ENCODE measurements at places on chromosomes 6 and 20.

DNA sequence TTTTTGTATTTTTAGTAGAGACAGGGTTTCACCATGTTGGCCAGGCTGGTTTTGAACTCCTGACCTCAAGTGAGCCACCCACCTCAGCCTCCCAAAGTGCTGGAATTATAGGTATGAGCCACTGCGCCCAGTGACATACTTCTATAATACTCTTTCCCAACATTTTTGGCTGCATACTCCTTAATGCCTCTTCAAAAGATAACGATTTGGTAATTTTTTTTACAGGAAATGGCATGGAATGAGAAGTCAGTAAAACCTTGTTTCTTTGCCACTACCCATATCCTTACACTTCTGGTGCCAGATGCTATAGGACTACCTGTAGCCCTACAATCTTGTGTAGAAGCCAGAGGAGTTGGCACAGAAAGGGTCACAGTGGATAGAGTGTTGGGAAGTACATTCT lies 41.4 kb upstream of the SGK1 start:
- DNase-seq, result no peak

- no peak for DNase-seq
Measured at GRCh38 chr6:3956054-3956453, 106.9 kb downstream of the FAM50B start.

DNA sequence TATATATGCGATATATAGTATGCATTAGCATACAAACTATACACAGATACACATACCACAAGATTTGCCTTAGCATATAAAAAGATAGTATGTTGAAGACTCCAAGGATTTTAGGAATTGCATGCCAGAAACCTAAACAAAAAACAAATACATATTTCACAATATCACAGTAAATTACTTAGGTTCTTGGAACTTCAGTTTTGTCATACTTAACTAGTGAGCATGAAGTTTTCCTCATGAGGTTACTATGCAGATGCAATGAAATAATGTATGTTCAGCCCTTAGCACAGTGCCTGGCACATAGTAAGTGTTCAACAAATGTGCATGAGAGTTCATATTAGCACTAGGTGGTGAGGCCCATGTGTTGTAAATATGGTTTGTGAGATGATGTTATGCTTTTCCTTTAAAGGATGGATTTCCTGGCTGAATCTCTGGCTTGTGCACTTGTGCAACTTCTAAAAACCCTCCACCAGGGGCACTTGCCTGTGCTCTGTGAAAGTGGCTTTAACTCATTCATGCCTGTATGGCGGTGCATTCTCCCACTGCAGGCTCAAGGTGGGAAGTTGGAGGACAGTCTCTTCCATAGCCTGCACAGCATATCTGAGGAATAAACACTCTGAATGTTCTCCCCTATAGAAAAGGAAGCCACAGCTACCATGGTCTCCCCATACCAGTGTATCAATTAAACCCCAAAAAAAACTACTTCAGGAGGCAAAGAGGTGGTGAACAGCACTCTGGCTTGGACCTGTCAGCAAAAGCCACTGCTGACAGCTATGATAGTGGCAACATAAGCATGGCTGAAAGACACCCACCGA lies 624.1 kb upstream of the CDH4 start:
- DNase-seq, result peak; percentile 1

DNA sequence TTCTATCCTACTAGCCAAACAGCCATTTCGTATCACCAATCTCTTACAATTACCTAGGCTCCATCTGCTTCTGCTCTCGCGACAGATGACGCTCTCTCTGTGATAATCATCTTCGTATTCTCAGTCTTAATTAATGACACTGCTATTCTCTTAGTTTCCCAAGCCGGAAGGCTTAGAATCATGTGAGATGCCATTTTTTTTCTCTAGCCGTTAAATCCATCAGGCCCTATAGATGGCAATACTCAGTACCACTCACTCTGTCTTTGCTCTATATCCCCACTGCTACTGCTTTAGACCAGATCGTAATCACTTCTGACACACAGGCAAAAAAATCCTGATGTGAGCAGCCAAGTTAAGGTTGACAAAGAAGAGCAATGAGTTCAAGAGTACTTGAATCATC lies 2.1 kb upstream of the THEMIS start:
- DNase-seq, result no peak

- DNase-seq, result no peak
Measured at GRCh38 chr6:52725535-52726192, 37.6 kb downstream of the GSTA2 start.

DNA sequence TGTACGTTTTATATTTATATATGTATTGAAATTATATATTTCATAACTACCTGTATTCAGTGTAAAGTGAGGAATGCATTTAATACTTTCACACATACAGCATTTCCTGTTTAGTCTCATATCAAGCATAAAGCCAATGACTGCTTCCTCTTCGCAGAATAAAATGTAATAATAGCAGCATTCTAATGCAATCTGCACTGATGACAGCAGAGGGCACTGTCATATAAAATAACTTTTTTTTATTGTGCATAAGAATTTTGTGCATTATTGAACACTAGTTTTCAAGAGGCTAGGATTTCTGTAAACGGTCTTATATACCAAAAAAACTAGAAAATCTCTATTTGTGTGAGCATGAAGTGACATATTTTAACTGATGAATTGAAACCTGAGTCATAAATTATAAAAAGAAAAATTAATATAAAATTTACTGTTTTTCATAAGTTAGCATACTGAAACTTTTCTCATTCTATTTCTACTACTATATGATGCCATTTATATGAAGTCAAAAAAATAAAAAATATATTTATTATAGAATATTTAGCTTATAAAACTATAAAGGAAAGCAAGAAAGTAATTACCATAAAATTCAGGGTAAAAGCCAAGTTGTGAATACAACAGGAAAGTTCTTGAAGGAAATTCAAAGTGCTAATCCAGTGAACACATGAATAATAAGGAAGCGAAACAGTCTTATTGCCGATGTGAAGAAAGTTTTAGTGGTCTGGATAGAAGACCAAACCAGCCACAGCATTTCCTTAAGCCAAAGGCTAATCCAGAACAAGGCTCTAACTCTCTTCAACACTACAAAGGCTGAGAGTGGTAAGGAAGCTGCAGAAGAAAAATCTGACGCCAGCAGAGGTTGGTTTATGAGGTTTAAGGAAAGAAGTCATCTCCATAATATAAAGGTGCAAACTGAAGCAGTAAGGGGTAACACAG lies 36.3 kb downstream of the RNF146 start:
- DNase-seq, result peak; percentile 85

DNA sequence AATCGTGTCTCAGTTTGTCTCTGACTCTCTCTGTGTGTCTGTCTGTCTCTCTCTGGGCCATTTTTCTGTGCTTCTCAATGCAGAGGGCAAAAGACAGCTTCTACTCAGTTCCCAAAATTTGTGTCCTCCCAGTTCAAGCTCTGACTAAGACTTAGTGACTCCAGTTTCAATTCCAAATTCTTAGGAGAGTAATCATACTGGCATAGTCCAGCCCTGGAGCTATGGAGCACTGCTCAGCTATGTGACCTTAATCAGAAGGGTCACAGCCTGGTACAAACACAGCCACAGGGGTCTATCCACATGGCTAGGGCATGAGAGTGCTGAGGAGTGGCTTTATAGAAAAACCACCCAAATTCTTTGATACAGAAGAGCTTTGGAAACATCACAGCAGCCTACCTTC lies 91.9 kb downstream of the FOXF2 start:
- DNase-seq, result no peak

DNA sequence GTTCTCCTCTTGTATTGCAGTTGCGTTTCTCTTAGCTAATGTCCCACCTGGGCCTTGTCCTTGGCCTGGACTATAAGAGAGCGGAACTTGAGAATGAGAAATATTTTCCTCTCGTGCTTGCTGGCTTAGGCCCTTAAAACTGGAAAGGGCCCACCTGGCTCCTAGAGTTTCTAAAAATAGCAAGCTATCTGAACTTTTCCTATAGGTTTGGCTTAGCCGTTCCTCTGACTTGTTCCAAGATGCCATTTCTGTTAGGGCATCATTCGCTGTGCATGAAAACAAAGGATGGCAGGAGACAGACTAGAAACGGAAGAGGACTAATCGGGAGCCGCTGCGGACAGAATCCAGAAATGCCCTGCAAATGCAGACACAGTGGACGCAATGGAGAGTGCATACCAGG lies 4.5 kb downstream of the RIPOR3 start:
- no peak for DNase-seq

DNA sequence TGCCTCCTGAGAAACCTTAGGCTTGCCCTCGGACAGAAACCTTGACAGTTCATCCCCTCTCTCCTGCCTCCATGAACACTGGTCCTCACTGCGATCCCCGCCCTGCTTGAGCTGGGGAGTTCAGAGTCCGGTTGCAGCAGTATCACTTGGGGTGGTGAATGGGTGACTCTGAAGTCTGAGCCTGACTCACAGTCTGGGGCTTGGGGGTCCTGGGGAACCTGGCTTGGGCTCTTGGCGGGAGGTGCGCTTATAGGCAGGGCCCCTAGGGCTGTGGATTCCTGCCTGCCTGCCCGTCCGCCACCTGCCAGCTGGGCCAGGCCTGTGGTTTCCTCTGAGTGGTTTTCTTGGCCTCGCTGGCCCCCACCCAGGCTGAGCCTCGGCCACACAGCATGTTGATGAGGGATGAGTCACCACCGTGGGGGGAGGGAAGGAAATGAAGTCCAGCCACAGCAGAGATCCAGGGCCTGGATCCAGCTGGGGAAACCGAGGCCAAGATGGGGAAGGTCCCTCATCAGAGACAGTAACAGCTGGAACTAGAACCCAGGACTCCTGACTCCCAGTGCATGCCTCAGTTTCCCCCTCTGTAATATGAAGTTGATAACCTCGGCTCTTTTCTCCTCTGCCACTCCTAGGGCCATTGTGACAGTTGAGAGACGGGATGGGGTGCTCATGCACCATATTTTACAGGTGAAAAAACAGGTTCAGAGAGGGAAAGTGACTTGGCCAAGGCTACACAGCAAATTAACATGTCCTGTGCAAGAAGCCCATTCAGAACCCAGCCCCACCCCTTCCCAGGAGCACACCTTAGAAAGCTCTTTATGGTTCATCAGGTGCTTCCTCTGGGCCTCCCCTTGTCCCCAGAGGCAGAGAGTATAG lies 9.2 kb downstream of the FOXS1 start:
- peak; percentile 94 for DNase-seq

DNA sequence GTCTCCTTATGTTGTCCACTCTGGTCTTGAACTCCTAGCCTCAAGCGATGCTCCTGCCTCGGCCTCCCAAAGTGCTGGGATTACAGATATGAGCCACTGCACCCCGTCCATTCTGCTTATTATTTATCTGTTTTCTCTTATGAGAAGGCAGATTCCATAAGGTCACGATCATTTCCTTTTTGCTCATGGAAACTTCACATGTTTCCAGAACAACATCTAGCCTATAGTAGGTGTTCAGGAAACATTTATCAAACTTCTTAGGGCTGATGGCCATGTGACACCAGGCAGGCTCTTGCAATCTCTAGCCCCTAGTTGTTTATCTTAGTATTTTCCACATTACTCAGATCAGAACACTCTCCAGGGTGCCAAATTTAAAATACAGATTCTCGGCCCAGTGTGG lies 61.2 kb downstream of the ZFP64 start:
- no peak for DNase-seq

DNA sequence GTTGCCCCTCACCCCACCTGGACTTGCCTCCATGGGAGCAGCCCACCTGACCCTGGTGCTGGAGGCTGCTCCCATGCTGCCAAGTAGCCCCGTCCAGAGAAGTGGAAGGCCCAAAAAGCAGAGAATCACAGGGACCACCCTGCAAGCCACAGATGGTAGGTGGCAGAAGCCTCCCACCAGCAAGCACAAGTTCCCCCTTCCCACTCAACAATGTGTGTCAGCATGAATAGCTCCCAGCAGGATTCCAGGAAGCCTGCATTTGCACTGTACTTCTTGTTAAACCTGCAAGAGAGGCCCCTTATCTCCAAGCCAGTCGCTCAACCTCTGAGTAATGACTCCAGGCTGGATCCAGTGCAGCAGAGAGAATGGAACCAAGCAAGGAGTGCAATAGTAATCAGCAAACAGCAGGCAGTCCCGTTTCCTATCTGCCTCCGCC lies 180.8 kb upstream of the CST7 start:
- DNase-seq, result no peak

DNA sequence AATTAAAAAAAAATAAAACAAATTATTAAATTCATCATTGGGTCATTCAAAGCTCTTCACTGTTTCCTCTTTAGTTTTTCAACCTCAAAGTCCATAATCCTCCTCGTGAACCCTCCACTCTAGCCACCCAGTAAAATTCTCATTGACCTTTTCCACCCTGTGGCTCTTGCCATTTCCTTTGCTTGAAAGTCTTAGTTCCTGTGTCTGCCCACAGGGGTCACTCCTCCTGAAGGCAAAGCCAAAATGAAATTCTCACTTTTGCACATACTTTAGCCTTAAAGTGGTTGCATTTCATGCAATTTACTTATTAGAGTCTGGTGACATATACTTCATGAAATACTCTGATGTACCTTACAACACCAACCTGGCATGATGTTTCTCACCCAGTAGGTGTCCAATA lies 263.7 kb downstream of the BMP2 start:
- peak; percentile 4 for DNase-seq

DNA sequence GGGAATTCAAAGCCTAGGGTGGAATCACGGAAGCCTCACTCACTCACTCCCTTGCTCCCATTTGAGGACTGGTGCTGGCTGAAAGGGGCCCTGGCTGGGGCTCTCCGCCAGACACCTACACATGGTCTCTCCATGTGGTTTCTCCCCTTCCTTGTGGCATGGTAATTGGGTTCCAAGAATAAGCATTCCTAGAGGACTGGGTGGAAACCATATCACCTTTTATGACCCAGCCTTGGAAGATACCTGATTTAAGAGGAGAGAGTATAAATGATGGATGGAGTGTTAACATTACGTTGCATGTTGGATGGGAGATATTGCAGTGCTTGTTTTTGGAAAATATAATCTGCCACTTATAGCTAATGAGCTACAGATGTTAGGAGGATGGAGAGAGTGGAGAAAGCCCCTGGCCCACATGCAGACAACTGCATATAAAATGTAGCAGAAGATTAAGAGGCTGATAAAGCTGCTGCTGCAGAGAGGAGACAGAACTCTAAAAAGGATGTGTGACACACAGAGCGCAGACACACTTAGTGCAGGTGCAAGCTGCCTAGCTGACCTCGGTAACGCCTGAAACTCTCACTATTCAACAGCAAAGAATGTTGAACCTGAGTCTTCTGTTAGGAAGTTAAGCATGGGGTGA lies 23.3 kb upstream of the CDKN1A start:
- no peak for DNase-seq

DNA sequence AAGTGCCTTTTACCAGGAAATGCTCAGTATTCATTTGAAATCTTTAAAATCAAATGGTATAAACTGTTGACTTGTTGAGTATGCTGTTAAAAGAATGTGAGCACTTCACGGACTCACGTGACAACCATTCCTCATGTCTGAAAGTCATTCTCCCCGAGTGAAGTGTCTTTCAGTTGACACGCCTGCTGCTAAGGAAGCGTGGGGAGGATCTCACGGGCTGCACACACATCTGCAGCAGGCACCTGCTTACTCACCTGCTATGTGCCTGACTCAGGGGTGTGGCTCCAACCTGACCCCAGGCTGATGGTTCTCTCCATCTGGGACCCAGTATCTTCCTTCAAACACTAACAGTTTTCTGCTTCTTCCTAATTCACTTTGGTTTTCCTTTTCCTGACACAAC lies 32.7 kb downstream of the WDR27 start:
- DNase-seq, result no peak

GRCh38 chr20:47774131-47774777 lies 11.0 kb downstream of the SULF2 start:
- no peak for DNase-seq
